Stimulated activated CD8-positive, alpha-beta memory T cell treated with anti-CD3 and anti-CD28 coated beads, Interleukin-4, amount 100 ng/mL, for 1 hour (primary cell): ENCODE measurements at places on chromosomes 4 and X.

- DNase-seq: no peak
Measured at GRCh38 chrX:71809886-71810285, 46.7 kb downstream of the CXorf49B start.

GRCh38 chr4:15239866-15240265 lies 188.0 kb upstream of the C1QTNF7 start:
- DNase-seq: no peak

GRCh38 chr4:60605646-60606354 lies 594.3 kb upstream of the ADGRL3 start:
- no peak for DNase-seq

DNA sequence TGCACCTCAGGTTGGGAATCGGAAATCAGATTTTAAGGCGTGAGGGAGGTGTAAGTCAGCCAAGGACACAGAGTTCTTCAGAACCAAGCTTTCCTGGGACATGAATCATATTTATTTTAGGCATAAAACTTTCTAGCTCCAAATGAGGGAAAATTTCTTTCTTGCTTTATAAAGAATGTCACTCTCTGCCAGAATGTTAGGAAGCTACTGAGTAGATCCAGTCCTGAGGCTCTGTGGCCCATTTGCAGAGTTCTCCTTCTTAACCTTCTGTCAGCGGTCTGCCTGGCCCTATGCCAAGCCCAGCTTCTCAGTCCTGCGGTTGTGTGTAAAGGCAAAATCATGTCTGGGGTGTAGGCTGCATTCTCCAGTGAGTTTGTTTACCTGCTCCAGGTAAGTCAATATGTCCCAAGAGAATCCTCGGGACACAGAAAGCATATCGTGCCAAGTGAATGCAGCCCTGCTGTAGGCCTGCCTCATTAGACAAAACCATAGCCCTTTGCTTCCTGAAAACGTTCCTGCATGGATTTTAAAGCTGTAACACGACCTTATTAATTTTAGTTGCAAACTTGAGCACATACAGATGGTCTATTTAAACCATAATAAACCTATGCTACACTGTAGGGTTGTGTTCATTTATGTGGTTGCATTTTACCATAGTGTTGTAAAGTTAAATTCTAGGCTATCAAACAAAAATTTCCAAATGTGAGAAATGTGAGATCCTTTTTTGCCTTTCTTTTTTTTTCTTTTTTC lies 29.2 kb upstream of the CCNI start:
- DNase-seq: no peak

GRCh38 chrX:153305972-153306371 lies 15.6 kb downstream of the PNMA6F start:
- DNase-seq: no peak

- no peak for DNase-seq
Measured at GRCh38 chr4:22573198-22573597, 57.3 kb upstream of the ADGRA3 start.

DNA sequence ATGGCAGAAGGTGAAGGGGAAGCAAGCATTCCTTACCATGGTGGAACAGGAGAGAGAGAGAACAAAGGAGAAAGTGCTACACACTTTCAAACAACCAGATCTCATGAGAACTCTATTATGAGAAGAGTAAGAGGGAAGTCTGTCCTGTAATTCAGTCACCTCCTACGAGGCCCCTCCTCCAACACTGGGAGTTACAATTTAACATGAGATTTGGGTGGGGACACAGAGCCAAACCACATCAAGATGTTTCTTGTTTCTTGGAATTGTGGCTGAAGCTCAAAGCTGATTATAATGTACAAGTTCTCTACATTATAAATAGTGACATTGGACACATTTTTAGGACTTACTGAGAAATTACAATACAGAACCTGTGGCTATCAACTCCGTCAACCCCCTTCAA lies 29.5 kb upstream of the TAPT1 start:
- no peak for DNase-seq

DNA sequence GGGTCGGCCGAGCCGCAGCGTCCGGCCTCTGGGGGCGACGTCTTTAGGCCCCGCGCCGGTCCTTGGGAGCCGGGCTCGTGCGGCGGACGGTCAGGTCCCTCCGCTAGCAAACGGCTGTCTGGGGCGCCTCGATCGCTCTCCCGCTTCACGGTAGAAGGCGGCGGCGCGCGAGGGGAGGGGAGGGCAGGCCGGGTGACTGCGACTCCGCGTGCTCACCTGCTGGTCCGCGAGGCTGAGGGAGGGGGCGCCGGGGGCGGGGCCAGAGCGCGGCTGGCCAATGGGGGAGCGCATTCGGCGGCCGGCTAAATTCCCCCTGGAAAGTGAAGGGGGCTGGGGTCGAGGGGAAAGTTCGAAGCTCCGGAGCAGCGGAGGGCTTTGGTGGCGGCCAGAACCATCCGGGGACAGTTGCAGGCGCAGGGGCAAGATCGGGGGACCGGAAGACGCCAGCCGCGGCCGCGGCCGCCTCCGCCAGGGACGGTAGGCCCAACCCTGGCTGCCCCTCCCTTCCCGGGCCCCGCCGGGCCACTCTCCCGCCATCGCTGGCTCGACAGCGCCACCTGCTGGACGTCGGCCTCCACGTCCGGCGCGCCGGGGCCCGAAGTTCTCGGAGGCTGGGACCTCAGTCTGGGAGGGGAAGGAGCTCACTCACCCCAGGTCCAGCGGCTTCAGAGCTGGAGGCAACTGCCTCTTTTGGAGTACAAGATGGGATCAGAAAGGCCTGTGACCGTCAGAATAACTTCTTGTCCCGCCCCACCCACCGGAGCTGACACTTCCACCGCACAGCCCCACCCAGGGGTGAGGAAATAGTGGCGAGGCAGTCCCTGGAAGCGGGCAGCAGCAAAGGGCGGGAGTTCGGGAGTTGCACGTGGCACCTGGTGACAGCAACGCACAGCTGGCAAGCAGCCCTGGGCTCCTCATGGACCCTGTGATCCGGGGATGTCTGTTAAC lies 49.9 kb downstream of the ELF4 start:
- peak; percentile 49 for DNase-seq

DNA sequence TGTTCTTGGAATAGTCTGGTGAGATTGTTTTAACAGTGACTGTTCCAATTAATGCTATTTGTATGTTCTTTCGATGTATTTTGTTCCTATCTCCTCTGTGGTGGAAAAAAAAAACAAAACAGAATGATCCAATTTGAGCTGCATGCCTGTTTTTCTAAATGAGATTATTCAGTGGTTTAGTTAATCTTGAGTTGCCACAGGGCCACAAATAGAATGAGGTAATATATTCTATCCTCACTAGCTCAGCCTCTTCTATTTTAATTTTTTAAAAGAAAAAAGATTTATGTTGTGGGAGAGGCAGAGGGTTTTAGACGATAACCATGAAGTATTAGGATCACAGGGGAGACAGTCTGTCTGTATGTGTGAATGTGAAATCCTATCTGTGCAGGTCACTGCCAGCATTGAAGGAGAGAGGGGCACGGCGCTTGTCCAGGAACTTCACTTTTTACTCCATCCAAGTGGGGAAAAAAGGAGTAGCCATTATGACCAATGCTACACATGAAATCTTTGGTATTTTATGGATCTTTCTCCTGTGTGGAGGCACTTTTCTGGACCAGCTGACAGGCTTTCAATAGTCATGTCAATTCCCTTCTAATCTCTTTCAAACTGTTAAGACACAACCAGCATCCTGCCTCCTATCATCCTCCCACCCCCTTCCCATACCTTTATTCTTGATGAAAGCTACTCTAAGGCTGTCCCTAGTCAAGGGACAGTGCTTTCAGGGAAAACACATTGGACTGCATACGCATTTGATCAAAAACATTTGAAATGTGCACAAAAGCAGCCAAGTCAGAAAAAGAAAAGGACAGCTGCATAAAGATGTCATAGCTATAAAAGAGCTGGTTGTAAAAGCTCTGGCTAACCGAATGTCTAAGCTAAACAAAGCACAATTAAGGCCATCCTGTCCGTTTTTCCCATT lies 1063.8 kb upstream of the INTU start:
- no peak for DNase-seq

DNA sequence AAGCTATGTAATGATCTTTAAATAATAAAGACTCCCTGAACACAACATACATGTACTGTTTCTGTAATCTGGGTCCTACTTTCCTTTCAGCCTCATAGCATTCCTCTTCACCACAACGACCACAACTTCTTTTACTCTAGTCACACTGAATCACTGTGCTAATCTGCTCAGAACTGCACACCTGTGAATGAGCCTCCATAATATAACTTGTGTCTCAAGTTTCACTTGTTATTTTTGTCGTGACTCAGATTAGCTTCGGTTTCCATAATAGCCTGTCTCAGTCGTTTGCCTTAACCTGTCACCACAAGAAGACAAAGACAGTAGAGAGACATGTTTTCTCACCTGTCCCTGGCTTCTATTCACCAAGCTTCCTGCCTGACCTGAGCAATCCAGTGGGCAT lies 61.8 kb downstream of the MAGED1 start:
- DNase-seq: no peak

- DNase-seq: no peak
Measured at GRCh38 chrX:72041176-72041575, 90.5 kb downstream of the RTL5 start.

GRCh38 chrX:63993936-63994335 lies 208.9 kb upstream of the ARHGEF9 start:
- no peak for DNase-seq

- no peak for DNase-seq
Measured at GRCh38 chr4:138892483-138893407, 122.8 kb upstream of the NOCT start.

- DNase-seq: no peak
Measured at GRCh38 chr4:80788798-80789197, 241.7 kb upstream of the BMP3 start.

GRCh38 chr4:139596034-139596683 lies 40.1 kb upstream of the SETD7 start:
- DNase-seq: no peak

DNA sequence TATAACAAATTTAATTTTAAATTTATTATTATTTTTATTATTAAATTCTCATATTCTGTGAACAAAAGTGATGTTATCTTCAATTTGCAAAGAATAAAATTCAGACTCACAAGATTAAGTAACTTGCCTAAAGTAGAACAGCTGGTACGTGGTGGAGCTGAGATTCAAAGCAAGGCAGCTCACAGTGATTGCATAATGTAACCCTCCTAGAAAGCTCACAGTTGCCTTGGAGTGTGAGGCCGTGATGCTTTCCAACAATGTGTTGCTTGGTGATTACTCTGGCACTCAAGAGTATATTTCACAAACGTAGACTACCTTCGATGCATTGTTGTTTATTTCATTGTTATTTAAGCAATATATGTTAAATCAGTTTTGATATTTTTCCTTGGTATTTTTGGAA lies 1039.2 kb upstream of the PABPC4L start:
- DNase-seq: no peak

DNA sequence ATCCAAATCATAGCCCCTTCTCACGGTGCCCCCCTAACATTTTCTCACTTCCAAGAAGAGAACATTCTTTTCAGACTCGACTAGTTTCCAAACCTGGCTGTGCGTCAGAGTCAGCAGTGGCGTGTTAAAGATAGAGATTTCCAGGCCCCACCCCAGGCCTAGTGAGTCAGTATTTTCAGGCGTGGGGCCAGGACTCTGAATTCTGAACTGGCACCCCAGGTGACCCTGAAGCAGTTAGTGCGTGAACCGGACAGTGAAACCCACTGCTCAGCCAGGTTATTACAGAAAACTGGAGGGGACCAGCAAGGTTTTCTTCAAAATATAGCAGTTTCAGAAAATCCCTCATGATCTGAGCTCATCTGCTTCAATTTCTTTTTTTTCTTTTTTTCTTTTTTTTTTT lies 35.0 kb upstream of the BCOR start:
- DNase-seq: no peak

DNA sequence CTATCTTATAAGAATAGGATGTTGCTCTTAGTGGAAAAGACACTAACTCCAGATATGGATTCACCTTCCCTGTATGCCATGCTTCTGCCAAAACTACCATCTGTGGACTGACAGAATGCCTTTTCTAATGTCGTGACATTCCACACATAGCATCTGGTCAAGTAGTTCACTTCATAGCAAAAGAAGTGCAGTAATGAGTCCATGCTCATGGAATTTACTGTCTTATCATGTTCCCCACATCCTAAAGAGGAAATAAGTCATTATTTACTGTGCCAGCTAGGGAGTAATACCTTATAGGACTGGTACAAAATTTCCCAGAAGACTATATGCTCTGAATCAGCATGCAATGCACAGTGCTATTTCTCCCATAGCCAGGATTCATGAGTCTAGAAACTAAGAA lies 562.4 kb downstream of the TLL1 start:
- DNase-seq: no peak

DNA sequence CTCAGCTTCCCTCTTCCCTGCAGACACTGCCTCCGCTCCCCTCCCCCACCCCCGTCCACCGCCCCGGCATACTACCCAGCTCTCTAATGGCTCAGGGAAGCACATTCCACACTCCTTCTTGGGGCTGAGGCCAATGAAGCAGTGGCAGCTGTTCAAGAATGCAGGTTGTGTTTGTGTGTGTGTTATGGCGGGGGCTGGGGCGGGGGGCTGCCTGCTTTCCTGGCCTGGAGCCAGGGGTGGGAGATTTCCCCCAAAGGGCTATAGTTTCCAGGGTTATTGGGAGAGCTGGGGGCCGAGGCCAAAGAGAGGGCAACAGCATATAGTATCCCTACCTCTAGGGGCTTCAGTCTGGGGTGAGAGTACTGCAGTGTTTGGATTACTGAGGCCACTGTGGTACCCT lies 149.4 kb downstream of the EFNB1 start:
- no peak for DNase-seq

- DNase-seq: no peak
Measured at GRCh38 chrX:46531442-46531841, 13.8 kb downstream of the ZNF674 start.

DNA sequence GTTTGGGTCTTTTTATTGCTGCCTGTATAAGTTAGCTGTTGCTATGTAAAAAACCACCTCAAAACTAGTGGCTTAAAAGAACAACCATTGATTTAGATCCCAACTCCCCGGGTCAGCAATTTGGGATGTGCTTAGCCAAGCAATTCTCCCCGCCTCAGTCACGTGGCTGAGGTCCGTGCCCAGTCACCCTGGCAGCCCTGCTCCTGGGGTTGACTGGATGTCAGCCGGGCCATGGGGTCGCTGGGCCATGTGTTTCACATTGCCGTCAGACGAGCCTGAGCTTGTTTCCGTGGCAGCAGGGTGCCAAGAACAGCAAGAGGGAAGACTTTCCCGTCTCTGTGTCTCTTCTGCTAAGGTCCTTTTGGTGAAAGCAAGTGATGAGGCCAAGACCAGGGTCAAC lies 345.7 kb upstream of the FAT1 start:
- no peak for DNase-seq

- DNase-seq: no peak
Measured at GRCh38 chr4:152451496-152451895, 84.4 kb downstream of the FBXW7 start.

- no peak for DNase-seq
Measured at GRCh38 chr4:89284828-89285227, 22.8 kb downstream of the GPRIN3 start.

GRCh38 chr4:74822603-74823002 lies 28.3 kb upstream of the BTC start:
- DNase-seq: no peak

DNA sequence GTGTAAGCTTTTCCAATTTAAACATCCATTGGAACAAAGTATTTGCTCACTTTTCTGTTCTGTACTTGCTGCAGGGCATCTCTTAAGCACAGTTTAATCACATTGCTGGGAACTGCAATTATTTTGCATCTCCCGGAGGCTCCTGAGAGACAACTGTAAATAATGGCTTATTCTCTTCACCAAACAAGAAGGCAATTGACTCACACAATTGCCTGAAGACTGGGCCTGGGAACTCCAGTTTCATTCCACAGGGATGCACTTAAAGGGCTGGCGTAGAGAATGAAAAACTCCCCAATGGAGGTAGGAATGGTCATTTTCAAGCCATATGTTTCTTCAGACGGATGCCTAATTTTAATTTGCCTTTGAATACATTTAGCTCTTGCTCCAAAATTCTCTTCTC lies 29.5 kb downstream of the TFDP3 start:
- DNase-seq: no peak
